ENCODE measurements at places on chromosomes 1 and 21. TPM values are rescaled to one million over a fixed set of nuclear protein-coding genes. Genes with fewer than 3 reads are reported as not detected.
A peak's percentile ranks its signal among the peaks of the same experiment; 100 is the strongest.

TP73 gene
- total RNA-seq = not detected

PDC gene
- not detected for total RNA-seq

PROK1 gene
- total RNA-seq = not detected

HSD3B2 gene
- total RNA-seq = not detected

TNFAIP8L2 gene
- not detected for total RNA-seq

ZNF692 gene
- 87.5 TPM for total RNA-seq

ANKRD34A gene
- total RNA-seq = not detected

PYHIN1 gene
- not detected for total RNA-seq

USH2A gene
- not detected for total RNA-seq

LAMC2 gene
- 21.3 TPM for total RNA-seq

NSL1 gene
- 92.2 TPM for total RNA-seq

CFHR3 gene
- not detected for total RNA-seq

GRCh38 chr1:160271025-160271424 lies 8.7 kb upstream of the DCAF8 start:
- no peak for DNase-seq

DNA sequence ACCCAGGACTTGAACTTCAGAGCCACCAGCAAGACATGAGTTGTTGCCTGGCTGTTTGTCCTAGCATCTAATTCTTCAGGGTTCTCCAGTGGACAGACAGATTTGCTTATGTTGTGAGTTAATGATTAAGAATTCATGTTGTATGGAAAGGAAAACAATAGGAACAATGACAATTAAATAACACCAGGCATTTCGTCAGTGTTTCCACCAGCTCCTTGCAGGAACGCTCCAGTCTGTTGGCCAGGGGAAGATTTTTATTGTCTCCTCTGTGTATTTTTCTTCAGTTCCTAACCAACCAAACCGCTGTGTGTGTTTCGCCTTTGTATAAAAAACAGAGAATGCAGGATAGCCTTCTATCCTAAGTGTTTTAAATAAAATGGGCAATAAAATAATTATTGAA lies 64.4 kb upstream of the PTGFR start:
- no peak for DNase-seq

DNA sequence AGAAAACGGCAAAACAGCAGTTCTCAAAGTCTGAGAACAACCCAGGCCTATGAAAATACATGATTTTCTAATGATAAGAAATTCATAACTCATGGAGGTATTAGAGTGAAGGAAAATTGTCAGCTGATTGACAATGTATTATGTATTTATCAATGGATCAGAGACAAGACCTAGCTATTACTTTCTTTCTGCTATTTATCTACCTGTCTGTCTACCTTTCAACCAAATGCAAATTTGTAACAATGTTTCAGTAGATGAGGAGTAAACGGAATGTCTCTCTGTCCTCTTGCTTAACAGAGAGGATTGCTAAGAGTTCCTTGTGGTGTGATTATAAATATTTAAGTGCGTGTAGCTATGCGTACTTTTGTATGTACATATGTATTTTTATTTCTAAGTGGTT lies 568.7 kb upstream of the RGS18 start:
- no peak for DNase-seq

GRCh38 chr1:205921570-205921909 lies 21.7 kb downstream of the SLC26A9 start:
- DNase-seq = peak; percentile 24

- DNase-seq = no peak
These were observed 33.7 kb downstream of the PTP4A2 start for GRCh38 chr1:31904339-31905092.

GRCh38 chr1:17084787-17085186 lies 31.0 kb upstream of the SDHB start:
- no peak for DNase-seq

DNA sequence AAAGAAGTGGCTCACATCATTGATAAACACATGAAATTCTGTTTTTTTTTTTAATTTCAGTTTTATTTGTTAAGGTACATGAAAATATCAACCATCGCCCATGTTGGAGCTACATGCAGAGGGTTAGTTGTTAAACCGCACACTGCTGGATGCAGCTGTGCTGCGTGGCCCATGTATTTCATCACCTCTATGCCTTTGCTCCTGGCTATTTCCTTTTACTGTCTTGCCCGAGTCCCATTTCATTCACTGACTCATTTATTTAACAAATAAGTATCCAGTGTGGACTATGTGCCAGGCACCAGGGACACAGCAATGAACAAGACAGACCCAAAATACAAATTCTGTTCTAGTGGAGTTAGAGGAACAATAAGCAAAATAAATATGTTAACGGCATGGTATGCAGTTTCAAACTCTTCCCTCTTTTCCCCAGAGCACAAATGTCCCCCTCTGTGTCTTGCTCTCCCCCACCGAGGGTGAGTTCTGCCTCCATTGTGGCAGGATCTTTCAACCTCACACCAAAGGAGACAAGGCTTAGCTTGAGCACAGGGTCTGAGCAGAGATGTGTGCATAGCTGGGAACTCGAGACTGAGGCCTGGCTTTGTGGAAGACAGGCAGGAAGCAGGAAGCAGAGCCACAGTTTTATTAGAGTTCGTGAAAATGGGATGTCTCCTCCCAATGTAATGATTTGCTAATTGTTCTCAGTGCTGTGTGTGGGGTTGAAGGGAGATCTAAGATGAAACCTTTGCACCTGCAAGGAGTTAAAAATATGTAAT lies 44.6 kb downstream of the MAN1C1 start:
- no peak for DNase-seq

DNA sequence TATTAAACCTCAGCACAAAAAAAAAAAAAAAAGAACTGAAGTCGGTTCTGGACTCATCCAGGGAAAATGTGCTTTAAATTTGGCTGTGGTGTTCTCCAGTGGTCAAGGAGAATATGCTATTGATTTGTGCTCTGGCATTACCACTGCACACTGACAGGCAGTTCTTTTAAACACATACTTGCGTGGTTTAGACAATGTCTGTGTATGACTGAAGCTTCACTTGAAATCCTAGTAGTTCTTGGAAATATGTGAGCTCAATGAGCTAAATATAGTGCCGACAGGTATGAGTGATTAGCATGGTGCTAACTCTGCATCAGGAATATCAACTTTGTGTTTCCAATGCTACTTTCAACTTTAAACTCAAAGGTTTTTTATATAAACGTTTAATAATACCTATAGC lies 415.6 kb downstream of the SMYD3 start:
- no peak for DNase-seq

- no peak for DNase-seq
These were observed 17.8 kb upstream of the FAM131C start for GRCh38 chr1:16091296-16091695.

DNA sequence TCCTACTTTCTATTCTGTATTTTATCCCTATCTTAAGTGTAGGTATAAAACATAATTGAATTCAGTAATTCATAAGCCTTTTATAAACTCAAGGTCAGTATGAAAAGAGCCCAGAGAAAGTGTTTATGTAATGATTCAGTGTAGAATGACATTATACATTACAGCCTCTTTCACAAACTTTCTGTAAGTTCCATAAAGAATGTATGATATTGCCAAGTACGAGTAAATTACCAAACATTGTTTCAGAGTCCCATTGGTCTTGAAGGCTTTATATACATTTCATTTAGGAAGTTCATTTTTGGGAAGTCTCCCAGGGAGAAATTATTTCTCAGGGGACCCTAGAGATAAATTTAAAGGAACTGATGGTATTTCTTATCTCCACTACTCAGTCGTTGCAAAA lies 37.8 kb upstream of the VAMP3 start:
- no peak for DNase-seq

DNA sequence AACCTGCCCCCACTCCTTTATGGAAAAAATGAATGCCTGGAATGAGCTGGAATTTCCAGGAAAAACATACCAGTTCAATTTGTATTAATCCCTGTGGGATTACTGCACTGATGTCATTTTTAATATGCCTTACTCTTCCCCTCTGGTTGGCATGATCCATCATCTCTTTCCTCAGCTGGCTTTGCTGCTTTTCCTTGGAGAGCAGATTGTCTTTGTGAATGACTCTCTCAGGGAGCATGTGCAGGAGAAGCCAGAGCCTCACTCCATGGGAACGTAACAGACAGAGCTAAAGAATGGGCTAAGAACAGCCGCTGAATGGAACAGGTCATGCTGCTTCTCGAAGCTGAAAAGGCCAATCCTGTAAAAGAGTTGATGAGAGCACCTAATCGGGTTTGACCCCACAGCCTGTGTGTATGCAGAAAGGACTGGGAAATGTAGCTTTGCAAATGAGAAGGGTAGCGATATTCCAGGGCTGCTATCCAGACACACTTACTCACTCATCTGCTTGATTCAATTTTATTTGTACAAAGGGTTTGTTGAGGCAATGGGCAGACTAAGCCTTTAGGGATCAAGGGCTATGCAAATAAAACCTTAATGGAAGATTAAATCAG lies 20.7 kb downstream of the PHC2 start:
- DNase-seq = peak; percentile 58

GRCh38 chr1:38076038-38076437 lies 29.4 kb upstream of the POU3F1 start:
- peak; percentile 75 for DNase-seq

GRCh38 chr1:205444931-205445645 lies 10.8 kb downstream of the BLACAT1 start:
- peak; percentile 34 for DNase-seq

- DNase-seq = no peak
These were observed 54.2 kb upstream of the ETS2 start for GRCh38 chr21:38751379-38752050.

DNA sequence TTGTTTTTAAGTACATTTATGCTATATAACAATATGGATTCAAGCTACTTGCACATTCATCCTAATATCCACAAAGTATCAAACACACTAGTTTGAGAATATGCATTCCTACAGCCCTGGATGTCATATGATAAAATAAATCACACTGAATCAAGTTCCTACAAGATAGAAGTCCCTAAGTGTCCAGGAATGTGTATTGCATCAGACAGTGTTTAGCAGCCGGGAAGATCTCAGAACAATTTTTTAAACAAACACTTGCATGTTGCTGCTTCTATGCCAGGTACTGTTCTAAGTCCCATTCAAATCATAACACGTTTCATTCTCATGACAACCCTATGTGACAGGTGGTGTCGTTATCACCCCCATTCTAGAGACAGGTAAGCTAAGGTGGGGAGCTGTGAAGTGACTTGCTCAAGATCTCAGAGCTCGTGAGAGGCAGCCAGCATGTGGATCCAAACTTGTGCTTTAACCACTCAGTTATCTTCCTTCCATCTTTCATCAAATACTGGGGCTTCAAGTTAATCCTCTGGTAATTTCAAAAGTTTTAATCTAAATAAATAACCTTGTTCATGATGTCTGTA lies 68.3 kb upstream of the KIF26B start:
- no peak for DNase-seq

GRCh38 chr1:19260211-19261138 lies 8.9 kb downstream of the MRTO4 start:
- DNase-seq = peak; percentile 50

GRCh38 chr21:45403133-45403824 lies 1.7 kb upstream of the COL18A1 start:
- DNase-seq = no peak

GRCh38 chr1:93614986-93615581 lies 66.6 kb downstream of the BCAR3 start:
- no peak for DNase-seq

GRCh38 chr1:183370399-183371058 lies 47.7 kb downstream of the NMNAT2 start:
- DNase-seq = peak; percentile 44

Measured in stomach (tissue), 19 donors.